Activated T-helper 17 cell treated with anti-CD3 and anti-CD28 coated beads, Interleukin-2, amount 50 U/mL, for 72 hours (primary cell): ENCODE measurements at places on chromosomes 2 and 18.

DNA sequence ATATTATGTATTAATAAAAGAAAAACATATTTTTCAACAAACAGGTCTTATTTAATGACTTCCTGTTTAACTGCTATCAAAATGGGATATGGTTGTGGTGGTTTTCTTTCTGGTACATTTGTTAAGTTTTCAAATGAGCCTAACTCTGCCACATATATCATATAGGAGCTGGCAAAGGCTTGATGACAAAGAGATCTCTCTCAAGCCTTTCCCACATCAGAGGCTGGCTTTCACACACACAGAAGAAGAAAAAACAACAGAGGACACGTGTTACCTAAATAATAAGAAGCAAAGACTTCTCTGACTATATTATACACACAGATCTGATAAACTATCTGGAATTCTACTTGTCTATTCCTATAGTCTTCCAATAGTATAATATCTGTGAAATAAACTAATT is 46.1 kb downstream of the CFAP36 start:
- ATAC-seq = no peak

DNA sequence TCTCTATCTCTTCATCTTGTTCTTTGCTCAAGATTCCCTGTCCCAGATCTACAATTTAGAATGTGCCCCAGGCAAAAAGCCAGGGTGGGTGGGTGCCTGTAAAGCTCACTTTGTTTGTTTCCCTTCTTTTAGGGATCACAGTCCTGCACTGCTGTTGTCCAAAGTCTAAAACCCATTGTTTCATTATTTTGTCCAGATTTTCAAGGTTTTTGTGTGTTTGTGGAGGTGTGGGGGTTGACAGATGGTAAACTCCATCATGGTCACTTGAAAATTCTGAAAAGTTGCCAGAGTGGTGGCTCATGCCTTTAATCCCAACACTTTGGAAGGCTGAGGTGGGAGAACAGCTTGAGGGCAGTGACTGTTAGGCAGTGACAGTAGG is 41.5 kb downstream of the YES1 start:
- ATAC-seq = no peak

DNA sequence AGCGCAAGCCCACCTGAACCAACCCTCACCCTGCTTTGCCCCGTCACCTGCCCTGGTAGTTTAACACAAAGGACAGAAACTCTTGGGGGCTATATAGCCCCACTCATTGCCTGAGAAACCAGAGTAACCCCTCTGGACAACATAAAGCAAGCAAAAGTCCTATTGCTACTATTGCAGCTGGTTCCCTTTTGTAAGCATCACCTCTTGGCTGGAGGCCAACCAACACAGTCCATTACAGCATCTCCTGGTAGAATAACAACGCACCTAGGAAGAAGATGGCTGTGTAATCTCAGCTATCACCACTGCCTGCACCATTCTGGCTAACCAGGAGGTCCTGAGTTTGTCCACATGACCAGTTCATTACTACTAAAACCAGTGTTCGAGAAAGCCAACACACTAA is 36.4 kb downstream of the FLACC1 start:
- ATAC-seq = no peak

DNA sequence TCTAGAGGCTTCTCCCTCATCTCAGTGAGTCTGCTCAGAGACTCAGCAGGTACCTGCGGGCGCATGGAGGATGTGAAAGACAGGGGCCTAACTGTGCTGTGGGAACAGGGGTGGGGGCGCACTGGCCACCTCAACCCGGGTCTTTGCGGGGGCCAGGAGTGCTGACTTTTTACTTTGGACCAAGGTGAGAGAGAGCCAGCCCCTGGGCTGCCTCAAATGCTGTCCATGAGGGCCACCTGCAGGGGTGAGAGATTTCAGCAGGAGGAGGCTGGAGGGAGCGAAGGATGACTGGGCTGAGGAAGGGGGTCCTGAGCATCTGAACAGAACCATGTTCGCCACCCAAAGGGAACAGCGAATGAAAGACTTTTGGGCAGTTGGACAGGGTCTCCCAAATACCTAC is 129.4 kb downstream of the TNS1 start:
- no peak for ATAC-seq

DNA sequence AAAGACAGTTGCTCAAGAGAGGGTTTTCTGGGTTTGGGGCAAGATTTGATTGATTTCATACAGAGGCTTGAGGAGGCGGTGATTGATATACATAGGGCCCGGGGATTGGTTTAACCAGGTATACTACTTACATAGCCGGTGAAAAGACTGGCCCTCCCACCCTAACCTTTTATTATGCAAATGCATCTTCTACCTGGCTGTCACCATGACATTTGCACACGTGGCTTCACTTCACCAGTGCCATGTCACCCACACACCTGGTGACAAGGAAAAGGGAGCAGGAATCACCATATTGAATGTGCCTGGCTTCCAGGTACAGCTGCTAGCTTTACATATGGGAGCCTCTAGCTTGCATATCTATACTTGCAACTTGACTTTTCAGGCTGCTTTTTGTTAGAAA is 9.7 kb downstream of the ERMN start:
- ATAC-seq = no peak

DNA sequence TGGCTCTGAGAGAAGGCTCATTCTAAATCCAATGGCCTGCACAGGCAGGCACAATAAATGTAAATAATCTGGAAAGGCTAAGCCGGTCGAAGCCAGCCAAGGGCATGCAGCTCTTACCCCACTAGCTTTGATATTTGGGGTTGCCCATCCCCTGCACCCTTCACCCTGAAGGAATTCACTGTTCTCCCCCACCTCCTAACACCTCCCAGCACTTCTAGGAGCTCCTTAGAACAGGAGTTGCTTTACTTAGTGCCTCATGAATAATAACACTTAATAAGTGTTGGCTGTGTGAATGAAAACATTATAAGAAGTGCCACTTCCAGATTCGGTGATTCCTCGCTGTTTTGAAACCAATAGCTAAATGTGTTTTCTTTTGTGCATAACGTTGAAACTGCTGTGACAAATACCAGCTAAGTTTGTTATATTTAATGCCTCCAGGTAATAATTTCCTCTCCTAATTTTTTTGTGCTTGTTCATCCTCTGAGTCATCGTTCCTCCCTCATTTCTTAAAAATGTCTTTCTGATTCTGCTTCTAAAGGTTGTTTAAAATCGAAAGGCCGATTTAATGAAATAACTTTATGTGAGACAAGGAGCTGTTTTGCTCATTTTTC is 458.8 kb downstream of the METTL4 start:
- ATAC-seq = no peak
